ENCODE measurements at places on chromosomes 2 and 18. TPM values are rescaled to one million over a fixed set of nuclear protein-coding genes. Genes with fewer than 3 reads are reported as not detected.

The MYO5B gene
- 8.7 TPM for total RNA-seq

The UGT1A4 gene
- total RNA-seq = 0.07 TPM

The CLEC4F gene
- not detected for total RNA-seq

The IL1R2 gene
- total RNA-seq = 1.0 TPM

The TXNDC2 gene
- 0.17 TPM for total RNA-seq

The CXCR1 gene
- total RNA-seq = not detected

The GAD1 gene
- total RNA-seq = 0.13 TPM

The CHRND gene
- total RNA-seq = 0.09 TPM

The MLPH gene
- total RNA-seq = 225 TPM

The FOXI3 gene
- total RNA-seq = 0.03 TPM

The C2orf15 gene
- 0.58 TPM for total RNA-seq

The RAB17 gene
- 0.32 TPM for total RNA-seq

The ERICH2 gene
- total RNA-seq = not detected

The OTOS gene
- not detected for total RNA-seq

The SERPINB4 gene
- total RNA-seq = 0.14 TPM

The CNTNAP5 gene
- not detected for total RNA-seq

The KIAA2012 gene
- total RNA-seq = not detected

The GPR39 gene
- total RNA-seq = 5.9 TPM

The ITGB6 gene
- total RNA-seq = 1.2 TPM

The PIEZO2 gene
- 0.70 TPM for total RNA-seq

The CD28 gene
- total RNA-seq = not detected

The TXNL4A gene
- total RNA-seq = 94.8 TPM

The SNORC gene
- 5.4 TPM for total RNA-seq

The STPG4 gene
- not detected for total RNA-seq

The GALNT14 gene
- 44.3 TPM for total RNA-seq

The BCL2L11 gene
- 6.8 TPM for total RNA-seq

The ACMSD gene
- not detected for total RNA-seq

The CIDEA gene
- total RNA-seq = not detected

The RBM44 gene
- total RNA-seq = 0.09 TPM

The PNPT1 gene
- total RNA-seq = 33.8 TPM

The STARD7 gene
- 103 TPM for total RNA-seq
